Omental fat pad (tissue), 4 donors: ENCODE measurements at places on chromosomes 12 and 14. TPM values are rescaled to one million over a fixed set of nuclear protein-coding genes. Genes with fewer than 3 reads are reported as not detected.

Gene DIO3
- 4.3 TPM for total RNA-seq

- DNase-seq = no peak
These were observed 75.7 kb downstream of the PITPNM2 start for GRCh38 chr12:123075087-123075645.

GRCh38 chr12:8553088-8553627, 12.5 kb upstream of the CLEC4E start:
- no peak for DNase-seq

- DNase-seq = no peak
These were observed 6.8 kb downstream of the KRT71 start for GRCh38 chr12:52546126-52546525.
